ENCODE measurements at places on chromosomes 6 and 20.

DNA sequence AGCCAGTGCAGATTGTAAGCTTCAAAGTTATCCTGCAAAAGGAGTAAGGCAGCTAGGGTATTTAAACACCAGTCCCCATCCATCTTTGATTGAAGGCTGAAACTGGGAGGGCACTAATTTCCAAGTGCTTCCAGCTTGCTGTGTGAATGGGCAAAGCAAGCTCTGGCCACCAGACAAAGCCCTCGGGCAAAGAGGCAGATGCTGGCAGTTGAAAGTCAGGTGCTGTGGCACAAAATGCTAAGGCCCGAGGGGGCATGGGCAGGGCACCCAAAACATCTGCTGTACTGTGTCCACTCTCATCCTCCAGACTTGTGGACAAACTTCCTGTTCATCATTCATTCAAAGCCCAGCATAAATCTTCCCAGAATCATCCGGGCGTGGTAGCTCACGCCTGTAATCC is 62.9 kb downstream of the TRMT6 start:
- no peak for DNase-seq

DNA sequence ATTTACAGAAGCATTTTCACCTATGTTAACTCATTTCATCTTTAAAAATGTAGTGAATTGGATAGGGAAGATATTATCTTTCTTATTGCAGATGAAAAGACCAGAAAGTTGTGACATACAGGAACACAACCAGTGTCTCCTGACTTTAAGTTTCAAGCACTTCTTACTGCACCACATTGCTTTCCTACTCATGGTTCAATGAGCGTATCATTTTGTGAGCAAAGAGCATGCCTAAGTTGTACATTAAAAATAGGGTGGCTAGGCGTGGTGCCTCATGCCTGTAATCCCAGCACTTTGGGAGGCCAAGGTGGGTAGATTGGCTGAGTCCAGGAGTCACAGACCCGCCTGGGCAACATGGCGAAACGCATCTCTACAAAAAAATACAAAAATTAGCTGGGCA is 21.2 kb upstream of the RNGTT start:
- no peak for DNase-seq

- no peak for DNase-seq
These were observed 379.7 kb upstream of the PTCHD4 start for GRCh38 chr6:48490658-48491057.

DNA sequence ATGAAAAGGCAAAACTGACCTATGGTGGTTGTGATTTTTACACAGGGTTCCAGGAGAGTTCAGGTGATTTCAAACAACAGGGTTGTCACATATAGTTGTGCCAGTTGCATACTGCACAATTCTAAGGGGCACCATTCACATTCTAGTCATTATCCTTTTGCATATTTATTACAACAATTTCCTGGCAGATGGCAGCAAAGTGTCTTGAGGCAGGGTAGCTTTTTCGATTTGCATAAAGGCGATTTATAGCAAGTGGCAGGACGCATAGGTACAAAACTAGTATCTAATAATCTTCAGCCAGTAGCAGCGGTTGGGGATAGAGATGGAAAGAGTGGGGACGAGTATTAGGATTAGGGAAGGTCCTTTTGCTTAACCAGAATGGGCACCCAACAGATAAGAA is 46.5 kb upstream of the TRAF3IP2 start:
- no peak for DNase-seq

DNA sequence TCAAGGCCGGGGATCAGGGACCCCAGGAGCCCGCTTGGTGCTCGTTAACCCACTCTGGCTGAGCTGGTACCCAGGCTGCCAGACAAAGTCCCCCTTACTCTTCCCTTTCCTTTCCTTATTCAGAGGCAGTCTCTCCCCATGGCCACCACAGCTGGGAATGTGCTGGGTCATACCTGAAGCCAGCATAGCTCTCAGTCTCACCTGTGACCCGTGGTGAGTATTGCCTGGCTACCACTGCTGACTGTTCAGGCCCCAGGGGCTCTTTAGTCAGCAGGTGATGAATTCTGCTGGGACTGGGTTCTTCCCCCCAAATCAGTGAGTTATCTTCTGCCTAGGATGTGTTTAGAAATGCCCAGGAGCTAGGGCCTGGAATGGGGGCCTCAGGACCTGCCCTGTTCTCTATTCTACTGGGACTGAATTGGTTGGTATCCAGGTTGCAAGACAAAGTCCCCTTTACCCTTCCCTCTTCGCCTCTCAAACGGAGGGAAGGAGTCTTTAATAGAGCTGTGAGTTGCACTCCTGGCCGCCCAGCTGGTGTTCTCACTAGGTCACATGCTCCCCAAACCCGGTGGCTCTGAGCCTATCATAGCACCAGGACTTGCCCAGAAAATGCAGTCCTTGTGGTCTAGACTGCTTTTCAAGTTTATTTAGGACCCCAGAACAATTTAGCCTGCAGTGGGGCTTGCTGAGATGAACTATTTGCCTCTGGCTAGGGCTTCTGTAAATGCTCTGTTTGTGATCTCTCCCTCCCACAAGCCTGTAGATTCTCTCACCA is 64.6 kb downstream of the MYO6 start:
- no peak for DNase-seq

DNA sequence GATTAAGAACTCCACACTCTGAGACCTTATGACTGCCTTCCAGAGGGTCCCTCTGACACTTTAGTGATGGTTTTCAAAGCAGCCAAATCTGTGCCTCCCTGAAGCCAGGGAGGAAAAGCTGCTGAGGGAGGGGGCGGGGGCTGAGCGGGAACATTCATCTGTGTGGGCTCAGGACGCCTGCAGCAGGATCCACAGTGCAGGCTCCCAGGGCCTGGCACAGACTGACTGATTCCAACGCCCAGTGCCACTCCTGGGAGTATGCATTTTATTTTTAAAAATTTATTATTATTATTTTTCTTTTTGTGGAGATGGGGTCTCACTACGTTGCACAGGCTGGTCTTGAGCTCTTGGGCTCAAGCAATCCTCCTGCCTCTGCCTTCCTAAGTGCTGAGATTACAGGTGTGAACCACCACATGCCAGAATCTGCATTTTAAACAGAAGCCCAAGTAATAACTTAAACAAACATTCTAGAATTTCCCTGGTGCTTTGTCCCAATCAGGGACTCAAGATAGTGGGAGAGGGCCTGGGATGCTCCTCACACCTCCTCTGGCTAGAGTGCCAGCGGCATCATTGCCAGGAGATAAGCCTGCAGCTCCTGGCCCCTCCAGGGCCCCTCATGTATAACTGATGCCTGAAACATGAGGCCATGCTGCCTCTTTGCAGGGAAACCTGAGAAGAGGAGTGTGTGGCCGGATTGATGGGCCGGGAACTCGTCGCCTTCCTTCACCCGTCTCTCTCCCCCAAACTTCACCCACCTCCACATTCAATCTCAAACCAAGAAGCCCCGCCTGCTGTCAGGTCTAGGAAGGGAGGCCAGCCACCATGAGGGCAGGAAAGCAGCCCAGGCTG is 438 bp upstream of the TMC2 start:
- no peak for DNase-seq

DNA sequence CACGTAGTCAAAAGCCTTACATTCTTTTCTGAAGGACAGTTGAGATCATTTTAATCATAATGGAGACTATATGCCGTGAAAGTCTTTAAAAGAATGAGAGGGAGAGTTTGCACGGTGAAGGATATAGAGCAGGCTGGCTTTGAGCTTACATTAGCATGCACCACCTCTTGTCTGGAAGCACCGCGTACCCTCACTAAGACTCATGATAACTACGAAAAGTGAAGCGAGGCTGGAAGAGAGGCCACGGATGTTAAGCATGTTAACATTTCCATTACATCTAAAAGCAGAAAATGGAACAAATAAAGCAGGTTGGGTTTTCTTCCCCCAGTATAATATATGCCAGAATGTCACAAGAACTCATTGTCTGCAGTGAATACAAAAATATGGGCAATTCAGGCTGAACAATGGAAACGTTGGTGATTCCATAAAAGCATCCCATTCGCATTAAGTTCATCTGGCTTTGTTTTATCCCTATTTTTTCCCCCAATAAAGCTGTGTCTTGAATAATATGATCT is 40.6 kb upstream of the NKX2-2 start:
- no peak for DNase-seq

DNA sequence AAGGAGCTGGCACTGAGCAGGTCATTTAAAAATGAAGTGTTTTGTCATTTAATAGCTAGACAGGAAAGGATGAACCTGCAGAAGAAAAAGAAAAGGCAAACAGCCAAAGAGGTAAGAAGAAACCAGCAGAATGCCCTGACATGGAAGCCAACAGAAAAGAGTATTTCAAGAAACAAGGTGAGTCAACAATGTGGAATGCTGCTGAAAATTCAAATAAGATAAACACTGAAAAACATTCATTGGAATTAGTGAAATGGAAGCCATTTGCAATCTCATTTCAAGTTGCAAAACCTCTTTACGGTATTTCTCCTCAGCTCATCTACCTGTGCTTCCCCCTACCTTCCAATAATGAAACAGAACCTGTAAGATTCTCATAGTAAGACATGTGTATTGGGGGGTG is 59.6 kb downstream of the RWDD2A start:
- DNase-seq: no peak

- no peak for DNase-seq
These were observed 71.0 kb downstream of the TRAM2 start for GRCh38 chr6:52505726-52506409.

GRCh38 chr20:37627060-37627766 is 66.6 kb upstream of the CTNNBL1 start:
- DNase-seq: no peak

DNA sequence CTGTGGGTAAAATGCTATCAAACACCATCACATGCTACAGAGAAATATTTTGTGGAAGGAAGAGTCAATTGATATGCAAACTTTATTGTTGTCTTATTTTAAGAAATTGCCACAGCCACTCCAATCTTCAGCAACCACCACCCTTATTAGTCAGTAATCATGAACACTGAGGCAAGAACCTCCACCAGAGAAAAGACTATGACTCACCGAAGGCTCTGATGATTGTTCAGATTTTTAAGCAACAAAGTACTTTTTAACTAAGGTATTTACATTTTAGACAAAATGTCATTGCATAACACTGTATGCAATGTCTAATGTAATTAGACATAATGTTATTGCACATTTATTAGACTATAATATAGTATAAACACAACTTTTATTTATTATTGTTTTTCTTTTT is 26.2 kb upstream of the MMP24 start:
- no peak for DNase-seq

DNA sequence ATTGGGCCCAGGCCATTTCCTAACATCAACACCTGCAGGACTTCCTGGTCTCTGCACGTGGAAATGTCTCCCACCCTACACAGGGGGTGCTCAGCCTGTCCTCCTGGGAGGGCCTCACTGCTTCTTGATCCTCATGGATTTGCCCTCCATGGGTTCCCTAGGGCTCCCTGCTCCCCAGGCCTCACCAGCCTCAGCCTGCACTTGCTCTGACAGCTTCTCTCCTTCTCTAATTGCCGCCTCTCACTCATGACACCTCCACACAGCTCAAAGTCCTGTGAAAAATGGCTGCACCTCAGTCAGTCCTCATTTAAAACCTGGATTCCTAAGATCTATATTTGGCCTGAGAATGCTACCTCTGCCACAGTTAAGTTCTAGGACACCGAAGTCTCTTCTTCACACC is 130.6 kb downstream of the PXDC1 start:
- DNase-seq: no peak

DNA sequence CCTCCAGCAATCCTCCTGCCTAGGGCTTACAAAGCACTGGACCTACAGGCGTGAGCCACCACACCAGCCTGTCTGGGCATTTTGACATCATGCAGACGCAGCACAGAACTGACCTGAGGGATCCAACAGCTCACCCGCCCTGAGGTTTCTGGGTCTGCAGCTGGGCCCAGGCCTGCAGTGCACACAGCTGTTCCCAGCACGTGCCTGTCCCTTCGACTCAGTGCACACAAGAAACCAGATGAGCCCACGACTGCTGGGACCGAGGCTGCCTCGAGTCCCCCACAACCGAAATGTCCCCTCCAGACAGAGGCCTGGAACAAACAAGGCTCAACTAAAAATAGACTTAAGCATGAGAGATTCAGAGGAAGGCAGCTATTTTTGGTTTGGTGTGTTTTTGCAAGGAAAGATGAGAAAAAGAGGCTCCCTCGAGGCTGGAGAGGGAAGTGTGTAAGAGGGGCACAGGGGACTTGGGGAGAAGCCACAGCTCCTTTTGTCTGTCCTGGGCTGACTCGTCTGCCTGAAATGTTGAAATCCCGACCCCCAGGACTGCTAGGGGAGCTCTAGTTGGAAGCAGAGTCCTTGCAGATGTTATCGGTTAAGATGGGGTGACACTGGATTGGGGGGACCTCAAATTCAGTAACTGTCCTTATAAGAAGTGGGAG is 66.3 kb downstream of the YTHDF1 start:
- DNase-seq: no peak

- DNase-seq: no peak
These were observed 116.1 kb upstream of the CCN2 start for GRCh38 chr6:132067286-132067685.

- DNase-seq: no peak
These were observed 86.3 kb downstream of the SOX4 start for GRCh38 chr6:21679761-21680265.

- no peak for DNase-seq
These were observed 2.2 kb upstream of the GRM4 start for GRCh38 chr6:34147906-34148630.

DNA sequence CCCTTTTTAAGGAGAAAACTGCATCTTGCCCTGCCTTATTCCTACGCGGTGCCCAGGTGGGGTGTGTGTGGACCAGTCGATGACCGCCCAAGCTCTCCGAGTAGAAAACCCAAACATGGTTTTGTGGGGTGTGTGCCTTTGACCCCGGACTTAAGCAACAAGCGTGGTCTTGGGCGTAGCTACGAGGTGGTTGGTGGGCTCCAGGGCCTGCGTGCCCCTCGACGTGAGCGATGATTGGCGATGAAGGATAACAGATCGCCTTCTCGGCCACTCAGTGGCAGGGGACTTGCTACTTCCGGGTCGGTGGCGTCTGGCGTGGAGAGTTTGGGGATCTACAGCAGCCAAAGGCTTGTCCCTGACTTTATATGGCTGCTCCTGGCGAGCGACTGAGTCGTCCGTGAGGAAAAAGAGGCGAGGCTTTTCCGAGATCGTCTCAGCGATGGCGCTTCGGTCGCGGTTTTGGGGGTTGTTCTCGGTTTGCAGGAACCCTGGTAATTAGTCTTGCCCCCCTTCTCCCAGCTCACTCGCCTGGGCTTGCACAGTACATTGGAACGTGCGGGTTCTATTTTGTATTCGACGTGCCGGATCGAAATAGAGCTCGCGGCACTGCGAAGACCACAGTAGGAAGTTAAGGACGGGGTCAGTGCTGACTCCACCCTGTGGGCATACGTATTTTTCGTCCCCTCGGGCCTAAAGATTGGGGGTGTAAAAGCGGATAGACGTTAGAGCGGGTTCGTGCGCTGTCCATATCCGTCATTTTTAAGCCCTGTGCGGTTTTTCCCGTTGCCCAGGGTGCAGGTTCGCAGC is at the start of gene MRPL18:
MRPL18 (plus strand) TSS at position 319 of the 807 bp plus-strand sequence; CDS start at position 440, 121 bp downstream.
- peak; percentile 75 for DNase-seq
